ENCODE measurements at places on chromosomes 1 and 21. TPM values are rescaled to one million over a fixed set of nuclear protein-coding genes. Genes with fewer than 3 reads are reported as not detected.
A peak's percentile ranks its signal among the peaks of the same experiment; 100 is the strongest.

EXO1 gene
- 0.69 TPM for total RNA-seq

GRCh38 chr1:114756009-114756892 is 1.5 kb downstream of the CSDE1 start:
- DNase-seq, result peak; percentile 10

TMPRSS15 gene
- not detected for total RNA-seq

DNA sequence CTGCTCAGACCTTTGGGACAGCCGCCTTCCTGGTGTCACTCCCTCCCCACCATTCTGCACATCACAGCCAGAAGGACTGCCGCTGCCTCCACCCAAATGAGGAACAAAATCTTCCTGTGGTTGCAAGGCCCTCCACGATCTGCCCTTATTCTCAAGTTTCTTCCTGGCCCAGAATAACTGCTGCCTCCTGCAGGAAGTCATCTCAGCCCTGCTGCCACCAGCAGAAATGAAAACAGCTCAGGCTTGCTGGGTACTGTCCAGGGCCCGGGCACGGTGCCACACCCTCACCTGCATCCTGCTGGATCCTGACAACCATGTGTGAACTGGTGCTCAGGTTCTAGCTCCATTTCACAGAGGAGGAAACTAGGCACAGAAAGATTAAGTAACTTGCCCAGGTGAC is 2.8 kb downstream of the CLDN19 start:
- no peak for DNase-seq

KIRREL1 gene
- total RNA-seq, result 54.9 TPM

- no peak for DNase-seq
Observed at GRCh38 chr1:210340841-210341240, 12.1 kb downstream of the HHAT start.

HES4 gene
- total RNA-seq, result 32.0 TPM

RPE65 gene
- not detected for total RNA-seq

- no peak for DNase-seq
Observed at GRCh38 chr1:24867084-24867870, 62.8 kb downstream of the RUNX3 start.

GRCh38 chr1:236429715-236430274 is 35.7 kb downstream of the EDARADD start:
- no peak for DNase-seq

GRCh38 chr21:39105836-39106235 is 77.4 kb downstream of the PSMG1 start:
- no peak for DNase-seq

CD1E gene
- 3.5 TPM for total RNA-seq

CYP4X1 gene
- total RNA-seq, result 4.8 TPM

GRCh38 chr1:240599830-240600229 is 12.1 kb downstream of the GREM2 start:
- DNase-seq, result no peak

OR14K1 gene
- not detected for total RNA-seq

ZNF695 gene
- 0.44 TPM for total RNA-seq

DNA sequence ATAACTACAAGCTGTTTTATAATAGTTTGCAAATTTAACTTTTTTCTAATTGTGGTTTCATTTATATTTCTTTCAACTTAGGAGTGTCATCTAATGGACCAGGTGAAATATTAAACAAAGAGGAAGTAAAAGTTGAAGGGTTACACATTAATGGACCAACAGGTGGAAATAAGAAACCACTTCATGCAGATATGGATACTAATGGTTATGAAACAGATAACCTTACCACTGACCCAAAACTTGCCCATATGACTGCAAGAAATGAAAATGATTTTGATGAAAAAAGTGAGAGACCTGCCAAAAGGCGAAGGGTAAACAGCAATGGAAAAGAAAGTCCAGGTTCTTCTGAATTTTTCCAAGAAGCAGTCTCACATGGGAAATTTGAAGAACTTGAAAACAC is 59.7 kb downstream of the MIER1 start:
- peak; percentile 22 for DNase-seq

SIPA1L2 gene
- total RNA-seq, result 20.2 TPM

WNT3A gene
- total RNA-seq, result not detected

PPIAL4G gene
- total RNA-seq, result 0.35 TPM

DNA sequence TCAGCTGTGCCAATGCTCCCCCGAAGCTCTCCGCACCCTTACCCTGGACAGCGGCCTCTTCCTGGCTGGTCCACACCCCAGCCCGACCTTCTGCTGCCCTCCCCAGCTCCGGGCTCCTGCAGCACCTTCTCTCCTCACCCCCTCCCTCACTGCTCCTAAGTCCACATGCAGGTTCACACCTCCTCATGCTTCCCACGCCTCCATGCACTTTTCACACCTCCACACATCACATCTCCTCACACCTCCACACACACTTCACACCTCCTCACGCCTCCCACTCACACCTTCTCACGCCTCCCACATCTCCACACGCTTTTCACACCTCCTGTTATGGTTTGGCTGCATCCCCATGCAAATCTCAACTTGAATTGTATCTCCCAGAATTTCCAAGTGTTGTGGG is 18.9 kb downstream of the GPR137B start:
- no peak for DNase-seq

OR2G6 gene
- total RNA-seq, result 0.06 TPM

DNA sequence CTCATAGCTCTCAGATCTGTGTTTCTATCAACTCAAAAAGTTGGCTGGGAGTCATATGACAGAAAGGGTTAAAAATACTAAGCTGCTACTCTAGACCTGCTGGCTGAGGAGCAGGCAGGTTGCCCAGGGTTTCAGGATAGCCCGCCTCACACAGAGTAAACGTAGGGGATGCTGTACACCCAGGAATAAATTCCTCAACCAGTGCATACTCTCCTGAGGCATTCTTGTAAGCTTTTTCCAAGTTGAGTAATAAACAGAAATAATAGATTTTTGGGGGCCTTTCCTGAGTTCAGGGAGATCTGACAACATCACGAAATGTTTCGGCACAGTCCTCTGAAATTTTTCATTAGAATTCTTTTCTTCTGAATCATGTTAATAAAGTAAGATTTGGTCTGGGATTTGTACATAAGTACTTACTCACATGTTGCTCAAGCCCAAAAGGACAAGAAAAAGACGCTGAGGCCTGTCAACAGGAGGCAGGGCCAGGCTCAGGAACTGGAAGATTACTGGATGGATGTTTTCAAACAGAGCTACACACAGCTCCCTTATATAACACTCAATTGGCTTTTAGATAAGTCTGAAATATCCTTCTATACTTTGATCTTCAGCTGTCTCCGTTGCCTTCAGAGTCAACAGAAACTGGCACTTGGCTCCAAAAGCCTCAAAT is 41.0 kb downstream of the TGFBR3 start:
- no peak for DNase-seq

IL22RA1 gene
- total RNA-seq, result 1.4 TPM

- DNase-seq, result no peak
Observed at GRCh38 chr21:33384841-33385331, 18.3 kb upstream of the IFNGR2 start.

GRCh38 chr1:66270119-66270812 is 263.7 kb upstream of the SGIP1 start:
- no peak for DNase-seq

Data from kidney (tissue), 22 donors.